ENCODE measurements at places on chromosomes 11 and 22.
A peak's percentile ranks its signal among the peaks of the same experiment; 100 is the strongest.

- DNase-seq = no peak
Observed at GRCh38 chr11:62602141-62603071, 741 bp upstream of the MTA2 start.

GRCh38 chr11:72762641-72763304 lies 10.6 kb upstream of the ARAP1 start:
- DNase-seq = no peak

- no peak for DNase-seq
Observed at GRCh38 chr11:8586184-8586583, 7.8 kb downstream of the STK33 start.

GRCh38 chr11:102422817-102423712 lies 29.5 kb downstream of the TMEM123 start:
- no peak for DNase-seq

GRCh38 chr11:12909879-12910278 lies 99.2 kb upstream of the RASSF10 start:
- no peak for DNase-seq

GRCh38 chr11:62553080-62553838 lies 6.7 kb upstream of the AHNAK start:
- no peak for DNase-seq

DNA sequence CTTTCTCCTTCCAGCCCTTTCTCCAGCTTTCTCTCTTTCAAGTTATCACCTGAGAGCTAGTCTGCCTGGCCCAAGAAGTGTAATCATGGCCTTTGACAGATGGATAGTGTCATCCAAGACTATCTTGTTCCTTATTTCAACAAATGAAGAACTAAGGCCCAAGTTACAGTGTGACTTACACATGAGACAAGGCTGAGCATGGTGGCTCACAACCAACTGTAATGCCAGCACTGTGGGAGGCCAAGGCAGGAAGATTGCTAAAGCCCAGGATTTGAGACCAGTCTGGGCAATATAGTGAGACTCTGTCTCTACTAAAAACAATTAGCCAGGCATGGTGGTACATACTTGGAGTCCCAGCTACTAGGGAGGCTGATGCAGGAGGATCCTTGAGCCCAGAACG lies 3.7 kb upstream of the RANGAP1 start:
- no peak for DNase-seq

DNA sequence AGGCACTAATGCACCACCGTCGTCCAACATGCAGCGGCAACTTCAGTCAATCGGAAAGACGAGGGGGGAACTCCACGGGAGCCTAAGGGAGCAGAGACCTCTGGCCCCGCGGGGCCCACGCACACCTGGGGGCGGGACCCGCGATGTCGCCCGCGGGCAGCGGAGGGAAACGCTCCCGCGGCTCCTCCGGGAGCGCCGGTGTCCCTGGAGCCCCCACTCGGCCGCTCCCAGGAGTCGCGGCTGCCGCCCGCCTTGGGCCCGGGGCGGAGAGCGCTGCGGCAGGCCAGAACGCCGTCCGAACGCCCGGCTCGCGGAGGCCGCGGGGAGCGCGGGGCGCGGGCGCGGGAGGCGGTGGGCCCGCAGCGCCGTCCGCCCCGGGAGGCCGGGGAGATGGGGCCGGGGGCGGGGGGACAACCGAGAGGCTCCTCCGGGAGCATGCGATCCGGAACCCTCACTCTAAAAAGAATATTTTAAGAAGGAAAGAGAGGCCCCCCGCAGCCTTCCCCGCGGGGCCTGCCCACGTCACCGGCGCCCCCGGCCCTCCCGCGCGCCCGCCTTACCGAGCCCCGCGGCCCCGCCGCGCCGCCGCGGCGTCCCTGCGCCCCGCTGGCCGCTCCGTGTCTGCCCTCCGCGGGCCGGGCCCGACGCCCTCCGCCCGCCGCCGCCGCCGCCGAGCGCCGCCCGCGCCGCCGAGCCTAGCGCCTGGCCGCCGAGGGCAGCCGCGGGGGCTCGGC lies 86.6 kb upstream of the ARHGAP32 start:
- DNase-seq = no peak

- no peak for DNase-seq
Observed at GRCh38 chr11:129723761-129724162, 91.9 kb upstream of the TMEM45B start.

DNA sequence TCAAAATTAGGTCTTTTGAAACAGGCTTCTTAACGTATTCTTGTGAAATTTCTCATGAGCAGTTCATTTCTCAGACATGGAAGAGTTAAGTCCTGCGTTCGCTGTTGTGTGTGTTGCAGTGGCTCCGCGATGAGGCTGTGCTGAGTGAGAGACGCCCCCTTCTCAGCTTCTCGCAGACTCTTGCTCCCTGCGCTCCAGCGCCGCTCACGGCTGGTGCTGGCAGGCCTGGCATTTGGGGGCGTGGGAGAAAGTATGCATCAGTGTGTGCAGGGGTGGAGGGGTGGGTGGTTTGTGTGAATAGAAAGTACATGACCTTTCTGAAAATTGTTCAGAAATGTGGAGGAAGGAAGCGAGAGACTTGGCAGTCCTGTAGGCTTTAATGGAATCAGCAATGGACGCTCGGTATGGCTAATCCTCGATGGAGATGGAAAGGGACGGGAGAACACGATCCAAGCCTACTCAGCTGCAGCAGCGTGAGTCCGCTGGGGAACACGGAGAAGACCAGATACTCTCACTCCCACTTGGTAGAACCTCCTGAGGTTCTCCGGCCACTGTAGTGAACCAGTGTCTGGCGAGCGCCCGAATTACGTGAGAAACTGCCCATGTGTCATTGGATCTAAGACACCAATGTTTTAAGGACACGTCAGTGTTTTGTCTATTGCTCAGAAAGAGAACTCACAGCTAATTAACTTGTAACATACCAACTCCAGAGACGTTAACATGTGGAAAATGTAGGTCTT lies 5.9 kb downstream of the TAB1 start:
- DNase-seq = peak; percentile 10
